Activated CD8-positive, alpha-beta memory T cell treated with anti-CD3 and anti-CD28 coated beads for 48 hours (primary cell): ENCODE measurements at places on chromosomes 11 and 22.

- no peak for DNase-seq
Measured at GRCh38 chr11:90434858-90435257, 212.0 kb upstream of the CHORDC1 start.

DNA sequence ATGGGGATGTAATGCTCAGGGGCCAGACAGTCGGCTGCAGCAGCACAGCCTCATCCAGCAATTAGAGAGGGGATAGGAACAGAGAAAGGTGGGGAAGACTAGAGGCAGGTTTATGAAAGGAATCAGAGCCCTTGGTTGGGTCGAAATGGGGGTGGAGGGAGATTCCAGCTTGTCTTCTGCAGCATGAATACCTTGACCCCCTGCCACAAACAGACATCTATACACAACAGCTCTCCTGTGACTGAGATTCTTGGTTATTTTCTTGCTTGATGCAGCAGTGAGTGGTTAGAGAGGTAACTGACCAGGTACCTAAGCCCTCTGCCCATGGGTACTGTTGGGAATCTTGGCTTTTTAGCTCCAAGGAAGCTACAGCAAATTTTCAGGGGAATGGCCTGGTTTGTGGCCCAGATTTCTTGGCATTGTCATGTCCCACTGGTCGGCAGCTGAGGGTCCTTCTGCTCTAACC is at the start of gene TRIM49D1:
Gene TRIM49D1, minus strand, starts transcription at position 51 of the 466 bp plus-strand sequence. CDS start 4,535 bp downstream, outside the sequence.
- no peak for DNase-seq

- DNase-seq: no peak
Measured at GRCh38 chr11:8426076-8426475, 162.4 kb upstream of the LMO1 start.

DNA sequence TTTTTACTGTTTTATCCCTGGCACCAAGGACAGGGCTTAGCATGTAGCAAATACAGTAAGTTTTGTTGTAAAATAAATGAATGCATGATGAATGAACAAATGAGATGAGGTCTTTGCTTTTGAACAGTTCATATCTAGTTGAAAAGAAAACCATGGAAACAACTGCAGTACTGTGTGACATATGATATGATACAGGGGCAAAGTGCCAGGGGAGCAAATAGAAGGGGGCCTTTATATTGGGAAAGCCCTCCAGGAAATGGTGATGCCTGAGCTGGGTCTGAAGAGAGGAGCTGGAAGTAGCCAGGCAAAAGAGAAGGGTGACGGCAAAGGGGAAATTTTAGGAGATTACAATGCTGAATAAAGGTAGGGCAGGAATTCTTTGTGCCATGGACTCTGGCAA is 63.8 kb upstream of the UCP3 start:
- DNase-seq: no peak

- DNase-seq: no peak
Measured at GRCh38 chr22:35226958-35227647, 30.2 kb upstream of the HMGXB4 start.

- no peak for DNase-seq
Measured at GRCh38 chr11:23995891-23996290, 501.0 kb upstream of the LUZP2 start.

DNA sequence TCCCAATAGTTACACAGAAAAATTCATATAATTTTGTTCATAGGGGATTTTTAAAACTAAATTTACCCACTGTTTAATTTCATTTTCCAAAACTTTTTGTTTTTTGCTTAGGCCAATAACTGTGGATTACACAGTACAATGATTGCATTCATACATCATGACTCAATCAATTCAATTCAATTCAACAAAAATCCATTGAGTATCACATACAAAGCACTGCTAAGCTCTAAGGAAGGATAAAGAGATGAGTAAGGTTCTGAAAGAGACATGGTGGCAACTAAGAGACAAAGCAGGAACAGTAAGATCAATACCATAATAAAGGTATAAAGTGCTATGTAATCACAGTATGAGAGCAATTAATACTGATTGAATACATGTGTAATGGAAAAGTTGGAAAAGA is 9.4 kb upstream of the LAYN start:
- DNase-seq: no peak

DNA sequence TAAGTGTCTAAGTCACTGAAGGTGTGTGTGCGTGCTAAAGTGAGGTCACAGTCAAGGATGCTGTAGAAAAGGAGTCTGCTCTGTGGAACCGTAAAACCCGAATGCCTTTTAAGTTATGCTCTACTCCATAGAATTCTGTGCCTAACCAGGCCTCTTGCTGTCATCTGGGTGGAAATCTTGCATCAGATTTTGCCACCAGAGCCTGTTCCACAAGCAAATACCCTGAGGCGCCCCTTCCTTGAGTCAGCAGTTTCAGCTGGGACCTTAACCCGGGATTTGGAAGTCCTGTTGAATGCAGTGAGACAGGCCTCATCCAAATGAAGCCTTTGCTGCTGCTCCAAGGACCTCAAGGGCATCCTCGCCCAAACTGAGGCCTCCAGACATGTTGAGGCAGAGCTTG is 109.8 kb downstream of the WNT11 start:
- no peak for DNase-seq

GRCh38 chr11:88353386-88353785 is 15.8 kb upstream of the CTSC start:
- no peak for DNase-seq

DNA sequence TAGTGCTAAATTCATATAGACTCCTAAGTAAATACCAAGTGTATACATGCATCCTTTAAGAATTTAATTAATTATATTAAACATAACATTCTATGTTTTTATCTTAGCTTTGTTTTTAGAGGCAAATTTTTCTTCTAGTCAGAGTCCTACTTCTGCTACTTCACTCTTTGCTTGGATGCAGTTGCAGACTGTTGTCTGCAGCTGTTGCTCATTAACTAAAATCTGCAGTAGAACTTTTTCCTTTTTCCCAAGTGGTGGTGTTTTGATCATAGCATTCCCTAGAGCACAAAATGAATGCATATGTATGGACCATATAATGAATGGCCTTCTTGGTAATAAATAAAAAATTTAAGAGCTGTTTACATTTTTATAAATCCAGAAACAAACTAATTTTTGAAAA is 198.3 kb downstream of the CASP12 start:
- no peak for DNase-seq

GRCh38 chr11:126308271-126308671 is 4.4 kb downstream of the DCPS start:
- no peak for DNase-seq

DNA sequence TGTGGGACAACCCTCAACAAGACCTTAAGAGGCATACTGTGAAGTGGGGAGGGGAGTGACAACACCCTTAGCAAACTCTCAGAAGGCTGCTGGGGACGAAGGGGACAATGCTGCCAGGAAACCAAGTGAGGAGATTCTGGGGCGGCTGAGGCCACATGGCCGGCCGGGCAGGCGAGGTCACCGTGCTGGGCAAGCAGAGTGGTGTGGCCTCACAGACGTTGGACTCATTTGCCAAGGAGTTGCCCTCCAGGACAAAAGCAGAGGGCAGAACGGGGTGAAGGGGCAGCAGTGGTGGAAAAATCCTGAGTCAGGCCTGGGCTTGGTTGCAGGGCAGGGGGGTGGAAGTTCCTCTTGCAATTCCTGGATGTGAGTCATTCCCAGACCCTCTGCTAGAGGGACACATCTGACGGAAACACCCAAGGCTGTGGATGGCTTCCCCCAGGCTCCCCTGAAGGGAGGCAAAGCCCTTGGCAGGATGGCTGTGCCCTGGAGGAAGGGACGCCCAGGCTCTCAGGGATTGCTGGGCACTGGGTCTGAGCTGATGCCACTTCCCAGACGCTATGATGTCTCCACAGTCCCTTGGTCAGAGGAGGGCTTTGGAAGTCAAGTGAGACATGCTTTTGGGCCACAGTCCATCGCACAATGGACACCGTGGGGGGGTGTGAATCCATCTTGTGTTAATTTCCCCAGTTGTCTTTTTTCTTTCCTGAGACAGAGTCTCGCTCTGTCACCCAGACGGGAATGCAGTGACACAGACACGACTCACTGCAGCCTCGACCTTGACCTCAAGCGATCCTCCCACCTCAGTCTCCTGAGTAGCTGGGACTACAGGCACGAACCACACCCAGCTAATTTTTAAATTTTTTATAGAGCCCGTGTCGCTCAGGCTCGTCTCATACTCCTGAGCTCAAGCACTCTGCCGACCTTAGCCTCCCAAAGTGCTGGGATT is 16.2 kb upstream of the SHANK3 start:
- DNase-seq: no peak

GRCh38 chr22:38706101-38706900 is 557 bp downstream of the GTPBP1 start:
- DNase-seq: peak; percentile 16

DNA sequence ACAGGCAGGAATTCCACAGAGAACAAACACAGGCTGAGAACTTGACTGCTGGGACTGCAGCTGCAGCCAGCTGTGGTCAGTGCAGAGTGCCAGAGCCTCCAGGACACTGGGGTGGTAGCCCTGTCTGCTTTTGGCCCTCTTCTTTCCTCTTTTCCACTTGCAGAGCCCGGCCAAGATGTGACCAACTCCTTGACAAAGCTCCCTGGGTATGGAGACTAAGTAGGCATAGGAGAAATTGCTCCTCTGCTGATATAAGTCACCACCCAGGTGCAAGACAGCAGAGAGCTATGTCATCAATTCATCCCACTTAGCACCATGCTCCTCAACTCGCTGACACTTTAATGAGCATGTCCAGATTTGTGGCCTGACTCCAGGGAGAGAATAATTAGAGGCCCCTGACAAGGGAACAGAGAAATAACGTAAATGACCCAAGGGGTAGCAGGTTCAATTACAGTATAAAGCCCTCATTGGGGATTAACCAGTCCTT is 369.4 kb upstream of the B3GAT1 start:
- no peak for DNase-seq

DNA sequence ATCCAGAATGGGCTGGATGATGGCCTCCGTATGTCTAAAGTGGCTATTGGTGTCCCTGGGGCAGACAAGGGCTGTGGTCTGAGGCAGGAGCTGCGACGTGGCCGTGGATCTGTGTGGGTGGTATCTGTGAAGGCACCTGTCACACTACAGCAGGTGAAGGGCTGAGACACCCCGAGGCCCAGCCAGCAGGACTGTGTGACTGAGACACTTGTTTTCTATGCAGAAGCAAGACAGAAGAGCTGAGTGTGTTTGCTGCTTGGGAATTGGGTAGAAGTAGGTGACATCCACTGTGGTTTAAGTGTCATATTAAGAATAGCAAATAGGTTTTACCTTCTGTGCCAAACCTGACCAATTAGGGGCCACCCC is 35.0 kb downstream of the AMPD3 start:
- no peak for DNase-seq

GRCh38 chr11:88809126-88809525 is 256.7 kb downstream of the GRM5 start:
- DNase-seq: no peak

GRCh38 chr11:131511794-131512193 is 141.4 kb downstream of the NTM start:
- no peak for DNase-seq

- no peak for DNase-seq
Measured at GRCh38 chr22:35756722-35757121, 39.0 kb downstream of the APOL5 start.
